Transverse colon (tissue), 4 donors: ENCODE measurements at places on chromosomes 11 and 22. TPM values are rescaled to one million over a fixed set of nuclear protein-coding genes. Genes with fewer than 3 reads are reported as not detected.

DNA sequence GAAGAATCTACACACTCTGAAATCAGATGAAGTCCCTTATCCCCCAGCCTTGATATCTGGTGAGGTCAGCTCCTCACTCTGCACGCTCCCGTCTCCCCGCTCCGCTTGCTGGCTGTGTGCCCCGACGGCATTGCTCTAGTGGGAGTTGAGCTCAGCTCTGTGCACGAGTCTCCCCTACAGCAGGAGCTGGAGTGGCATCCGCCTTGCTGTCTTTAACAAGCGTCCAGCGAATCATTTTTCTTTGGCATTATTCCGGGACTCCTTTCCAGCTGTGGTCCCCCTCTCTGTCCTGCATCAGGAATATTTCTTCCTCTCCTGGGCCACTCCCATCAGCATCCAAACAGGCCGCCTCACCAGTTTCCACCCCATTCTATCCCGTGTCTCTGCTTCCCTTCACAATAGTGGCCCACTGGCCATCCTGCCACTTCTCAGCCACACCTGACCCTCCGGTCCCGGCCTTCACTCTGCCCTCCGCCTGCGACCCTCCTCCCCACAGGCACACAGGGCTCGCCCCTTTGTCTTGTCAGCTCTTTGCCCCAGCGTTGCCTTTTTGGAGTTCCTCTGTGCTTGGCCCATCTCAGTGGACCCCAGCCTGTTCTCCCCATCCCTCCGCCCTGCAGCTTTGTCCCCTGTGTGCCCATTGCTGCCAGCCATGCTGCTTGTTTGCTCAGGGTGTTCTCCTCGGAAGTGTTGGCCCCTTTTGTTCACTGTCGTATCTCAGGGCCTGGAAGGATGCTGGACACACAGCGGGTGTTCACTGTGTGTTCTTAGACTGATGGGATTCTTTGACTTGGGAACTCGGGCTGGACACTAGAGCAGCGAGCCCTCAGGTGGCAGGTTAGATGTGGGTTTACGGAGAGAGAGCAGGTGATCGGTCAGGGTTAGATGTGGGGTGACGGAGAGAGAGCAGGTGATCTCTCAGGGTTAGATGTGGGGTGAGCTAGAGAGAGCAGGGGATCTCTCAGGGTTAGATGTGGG lies 441.8 kb downstream of the TBC1D22A start:
- DNase-seq: no peak

- peak; percentile 64 for DNase-seq
These were observed 23.9 kb upstream of the MICAL2 start for GRCh38 chr11:12086271-12087074.

- no peak for DNase-seq
These were observed 7.6 kb upstream of the OR52K2 start for GRCh38 chr11:4441515-4441914.

Gene P2RY2
- total RNA-seq: 12.1 TPM

Gene TRIM48
- not detected for total RNA-seq
